ENCODE measurements at places on chromosomes 3 and 15.

- no peak for DNase-seq
Observed at GRCh38 chr3:120985242-120985641, 77.2 kb downstream of the STXBP5L start.

- DNase-seq, result no peak
Observed at GRCh38 chr3:27340534-27340933, 28.6 kb downstream of the NEK10 start.

- DNase-seq, result no peak
Observed at GRCh38 chr3:79405183-79405582, 362.6 kb downstream of the ROBO1 start.

- DNase-seq, result no peak
Observed at GRCh38 chr3:181554233-181554765, 157.4 kb upstream of the SOX2 start.

GRCh38 chr15:36601497-36601932, 22.1 kb downstream of the CDIN1 start:
- peak; percentile 96 for DNase-seq

DNA sequence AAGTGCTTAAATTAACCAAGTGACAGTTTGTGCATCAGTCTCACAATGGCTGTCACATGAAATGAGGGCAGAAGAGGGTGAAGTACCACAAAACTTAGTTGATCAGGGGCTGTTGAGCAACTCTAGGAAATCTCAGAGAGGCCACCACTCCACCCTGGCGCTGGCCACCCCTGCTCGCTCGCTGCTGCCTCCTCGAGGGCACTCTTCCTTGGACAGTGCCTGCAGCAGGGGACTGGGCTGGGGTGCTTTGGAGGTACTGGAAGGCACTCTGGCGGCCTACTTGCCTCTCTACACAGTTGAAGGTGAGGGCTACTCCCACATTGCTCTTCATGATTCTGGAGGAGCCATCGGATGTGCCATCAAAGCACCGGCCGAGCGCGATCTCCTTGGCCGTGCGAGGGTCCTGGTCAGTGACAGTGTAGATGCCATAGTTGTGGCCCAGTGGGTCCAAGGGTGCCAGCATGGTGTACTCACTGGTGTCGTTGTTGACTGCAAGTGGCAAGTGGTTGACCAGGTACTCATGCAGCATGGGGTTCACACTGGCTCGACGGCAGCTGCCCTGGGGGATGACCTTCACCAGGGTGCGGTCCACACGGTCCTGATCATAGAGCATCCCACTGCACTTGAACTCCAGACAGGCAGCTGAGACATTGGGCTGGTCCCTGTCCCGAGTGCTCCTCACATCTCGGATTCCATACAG, 11.6 kb upstream of the CLPX start:
- no peak for DNase-seq

DNA sequence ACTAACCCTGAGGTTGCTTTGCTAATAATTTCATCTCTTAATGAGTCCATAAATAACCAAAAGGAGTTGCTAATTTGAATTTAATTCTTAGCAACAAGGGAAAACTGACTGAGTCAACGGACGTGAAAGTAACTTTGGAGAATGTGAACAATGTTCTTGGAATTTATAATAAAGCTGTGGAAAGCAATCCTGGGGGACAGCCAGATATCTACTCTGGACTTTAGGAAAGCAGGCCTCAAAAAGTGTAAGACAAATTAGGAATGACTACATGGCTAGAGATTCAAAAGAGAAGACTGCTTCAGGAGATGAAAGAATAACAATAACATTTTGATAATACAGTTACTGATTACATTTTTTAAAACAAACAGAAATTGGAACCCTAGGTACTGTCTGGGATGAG, 318.4 kb upstream of the COL8A1 start:
- DNase-seq, result peak; percentile 85

GRCh38 chr3:181230258-181230657, 240.7 kb upstream of the DNAJC19 start:
- DNase-seq, result no peak

DNA sequence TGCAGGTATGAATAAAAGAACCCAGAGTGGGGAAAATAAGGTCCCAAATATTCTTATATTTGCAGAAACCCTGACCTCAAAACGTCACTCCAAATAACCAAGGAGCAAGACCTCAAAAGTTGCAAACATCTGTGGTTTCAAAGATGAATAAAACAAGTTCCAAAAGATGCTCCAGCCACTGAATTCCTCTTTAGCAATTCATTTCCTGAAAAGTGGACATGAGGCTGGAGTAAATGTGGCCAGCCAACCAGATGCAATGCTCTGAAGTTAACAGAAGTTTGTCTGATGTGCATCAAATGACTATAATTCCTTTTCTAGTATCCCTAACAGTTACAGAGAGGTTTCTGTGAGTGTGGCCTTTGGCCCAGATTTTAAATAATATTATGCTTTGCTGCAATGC, 71.2 kb upstream of the WNT5A start:
- DNase-seq, result no peak

GRCh38 chr15:63463793-63464192, 40.6 kb upstream of the USP3 start:
- no peak for DNase-seq

DNA sequence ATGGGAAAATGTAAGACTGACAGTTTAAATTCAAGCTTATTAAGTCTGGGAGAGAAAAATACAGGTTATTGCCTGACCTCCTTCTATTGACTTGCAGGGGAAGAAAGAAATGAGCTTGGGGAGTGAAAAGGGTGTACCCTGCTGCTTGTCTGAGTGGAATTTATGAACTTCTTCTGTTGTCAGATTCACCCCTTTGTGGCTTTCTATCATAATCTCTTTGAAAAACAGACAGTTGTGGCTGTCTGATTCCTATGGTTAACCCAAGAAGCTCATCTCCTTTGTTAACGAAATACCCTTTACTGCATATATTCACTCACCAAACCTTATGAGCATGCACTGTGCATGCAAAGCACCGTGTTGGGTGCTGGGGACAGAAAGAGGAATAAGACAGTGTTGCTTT, 22.5 kb downstream of the GPD1L start:
- DNase-seq, result no peak

GRCh38 chr15:71057143-71057542, 58.1 kb upstream of the THSD4 start:
- no peak for DNase-seq

DNA sequence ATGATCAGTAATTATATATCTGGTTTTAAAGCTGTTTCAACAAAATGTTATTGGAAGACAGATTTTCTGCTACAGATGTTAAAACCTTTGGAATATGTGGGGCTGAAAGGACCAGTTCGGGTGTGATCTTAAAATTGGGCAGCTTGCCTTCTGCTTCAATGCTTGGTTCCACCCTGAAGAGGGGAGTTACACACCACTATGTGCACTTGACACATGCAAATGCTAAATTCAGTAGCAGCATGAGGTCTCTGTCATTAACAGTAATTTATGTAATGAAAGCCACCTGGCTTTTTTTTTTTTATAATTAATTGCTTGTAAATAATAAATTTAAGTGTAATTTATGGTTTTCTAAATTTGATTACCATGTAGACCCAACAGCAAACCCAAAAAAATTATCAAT, 24.6 kb downstream of the CDIN1 start:
- DNase-seq, result no peak

DNA sequence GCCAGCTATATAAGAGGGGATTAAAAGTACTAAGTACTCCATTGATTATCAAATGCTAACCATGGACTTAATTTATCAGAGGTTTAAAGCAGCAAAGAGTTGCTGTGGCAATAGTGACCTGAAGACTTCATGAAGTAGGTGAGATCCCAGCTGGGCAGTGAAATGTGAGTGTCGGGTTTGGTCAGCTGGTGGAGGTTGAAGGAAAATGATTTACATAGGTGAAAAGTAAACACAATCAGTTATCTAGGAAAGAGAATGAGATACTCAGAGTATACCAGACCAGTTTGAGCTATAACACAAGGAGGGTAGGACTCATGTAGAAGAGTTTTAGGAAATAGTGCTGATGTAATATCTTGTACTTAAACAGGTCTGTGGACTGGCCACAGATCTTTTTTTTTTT, 16.5 kb upstream of the FBXO22 start:
- no peak for DNase-seq

GRCh38 chr3:151962912-151963311, 89.5 kb downstream of the SUCNR1 start:
- DNase-seq, result peak; percentile 42

DNA sequence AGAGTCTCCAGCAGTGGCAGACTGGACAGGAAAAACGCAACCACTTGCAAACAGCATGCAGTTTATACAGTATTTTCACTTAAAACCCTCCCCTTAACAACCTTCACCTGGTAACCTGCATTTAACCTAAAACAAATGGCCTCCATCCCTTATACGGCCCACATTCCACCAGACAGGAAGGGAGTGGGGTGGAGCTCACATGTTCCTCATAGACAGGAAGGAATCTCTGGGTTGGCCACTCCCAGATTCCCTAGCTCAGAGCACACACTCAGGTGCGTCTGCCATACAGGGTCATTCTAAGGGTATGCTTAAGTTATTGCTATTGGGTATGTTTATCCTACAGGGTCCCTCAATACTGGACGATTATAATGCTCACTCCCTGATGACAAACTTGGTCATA, 16.8 kb upstream of the ABHD2 start:
- DNase-seq, result no peak

DNA sequence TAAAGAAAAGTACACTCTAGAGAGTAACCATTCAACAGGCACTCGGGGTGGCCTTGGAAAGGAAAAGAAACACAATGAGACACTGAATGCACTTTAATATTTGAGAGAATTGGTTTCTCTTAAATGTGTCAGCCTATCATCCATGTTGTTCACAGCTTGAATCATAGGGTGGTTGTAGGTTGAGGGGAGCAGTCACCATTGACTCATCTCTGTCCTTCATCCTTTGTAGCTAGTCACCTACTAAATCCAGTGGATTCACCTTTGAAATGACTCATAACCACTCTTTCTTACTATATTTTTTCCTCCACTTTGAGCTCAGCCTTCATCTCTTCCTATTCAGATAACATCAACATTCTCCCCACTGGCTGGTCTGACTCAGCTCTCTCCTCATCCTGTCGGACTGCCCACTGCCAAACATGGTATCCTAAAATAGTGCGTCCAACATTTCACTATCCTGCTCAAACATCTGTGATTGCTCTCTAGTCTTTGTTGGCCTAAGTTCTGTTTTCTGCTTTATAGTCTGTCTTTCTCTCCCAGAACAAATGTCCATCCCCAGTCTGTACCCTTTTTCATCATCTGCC, 182.7 kb upstream of the GADL1 start:
- DNase-seq, result peak; percentile 97

- peak; percentile 35 for DNase-seq
Observed at GRCh38 chr3:151460228-151460627, 633 bp downstream of the IGSF10 start.

- DNase-seq, result no peak
Observed at GRCh38 chr3:14537590-14538450, 2.3 kb downstream of the GRIP2 start.

- peak; percentile 8 for DNase-seq
Observed at GRCh38 chr3:56314842-56315241, 153.4 kb downstream of the ERC2 start.

DNA sequence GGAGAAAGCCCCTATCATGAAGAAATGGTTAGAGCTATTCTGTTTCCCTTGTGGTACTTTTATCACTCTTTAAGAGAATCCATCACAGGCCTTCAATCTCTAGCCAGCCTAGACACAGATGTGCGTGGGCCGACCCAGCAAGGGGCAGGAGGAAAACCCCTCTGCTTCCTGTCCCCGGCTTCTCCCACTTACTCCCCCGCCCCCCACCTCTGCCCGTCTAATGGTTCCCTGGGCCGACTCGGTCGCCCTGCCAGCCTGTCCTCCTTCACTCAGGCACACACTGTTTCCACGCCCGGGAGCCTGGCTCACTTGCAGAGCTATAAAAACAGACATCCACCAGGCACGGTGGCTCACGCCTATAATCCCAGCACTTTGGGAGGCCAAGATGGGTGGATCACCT, 58.3 kb upstream of the TFRC start:
- no peak for DNase-seq

GRCh38 chr15:58454950-58455401, 23.2 kb downstream of the LIPC start:
- DNase-seq, result peak; percentile 48

DNA sequence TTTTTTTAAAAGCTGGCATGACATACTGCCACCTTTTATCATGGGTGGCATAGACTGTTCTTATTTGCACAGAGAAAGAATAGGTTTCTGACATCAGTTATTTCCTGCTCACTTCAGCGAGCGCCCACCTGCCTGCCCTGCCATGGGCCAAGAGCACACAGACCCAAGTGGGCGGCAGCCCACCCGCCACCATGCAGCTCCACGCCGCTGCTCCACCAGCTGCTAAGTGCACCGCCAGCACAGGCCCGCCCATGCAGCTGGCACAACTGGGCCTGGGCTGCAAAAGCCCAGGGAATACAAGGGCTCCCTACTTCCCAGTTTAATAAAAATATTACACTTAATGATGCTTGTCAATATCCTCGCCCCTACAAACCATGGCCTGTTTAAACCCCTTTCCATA, 15.4 kb downstream of the ZNF148 start:
- no peak for DNase-seq

- no peak for DNase-seq
Observed at GRCh38 chr15:82793737-82794136, 12.1 kb downstream of the FSD2 start.

DNA sequence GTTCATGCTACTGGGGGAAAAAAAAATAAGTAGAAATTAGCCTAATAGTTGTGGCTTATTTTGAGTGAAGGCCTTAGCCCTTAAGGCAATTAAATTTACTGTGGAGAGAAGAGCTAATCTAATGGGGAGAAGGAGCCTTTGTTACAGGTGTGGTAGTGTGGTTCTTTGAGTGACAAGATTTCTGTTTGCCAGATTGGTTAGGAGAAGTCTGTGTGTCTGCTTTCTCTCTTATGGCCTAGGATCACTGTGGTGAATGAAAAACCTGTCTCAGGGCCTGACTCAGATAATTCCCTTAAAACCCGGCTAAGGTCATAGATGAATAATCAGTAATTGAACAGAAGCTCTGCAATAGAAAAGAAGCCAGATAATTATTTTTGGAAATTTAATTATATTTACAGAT, 27.0 kb downstream of the OPA1 start:
- no peak for DNase-seq

- peak; percentile 42 for DNase-seq
Observed at GRCh38 chr15:68303560-68304436, 26.3 kb downstream of the FEM1B start.

DNA sequence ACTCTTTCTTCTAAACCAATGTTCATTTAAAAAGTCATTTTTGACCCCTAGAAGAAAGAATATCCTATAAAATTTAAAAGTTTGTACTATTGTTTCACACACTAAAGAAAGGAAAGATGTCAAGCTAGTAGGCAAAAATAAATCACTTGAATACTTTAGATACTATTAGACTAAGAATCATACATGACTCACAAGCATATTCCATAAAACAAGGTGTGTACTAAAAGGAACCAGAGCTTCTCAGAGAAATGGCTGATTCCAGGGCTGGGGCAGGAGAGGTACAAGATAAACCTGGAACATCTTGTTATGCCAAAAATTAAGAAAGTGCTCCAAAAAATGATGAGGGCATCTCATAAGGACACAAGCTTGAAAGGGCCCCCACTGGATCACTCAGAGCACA, 8.7 kb downstream of the DLG1 start:
- no peak for DNase-seq

All from fibroblast of mammary gland (primary cell).